Epithelial cell of proximal tubule (primary cell): ENCODE measurements at places on chromosomes 2 and 18.
A peak's percentile ranks its signal among the peaks of the same experiment; 100 is the strongest.

GRCh38 chr2:235497096-235497495 is 3.3 kb downstream of the AGAP1 start:
- no peak for DNase-seq

DNA sequence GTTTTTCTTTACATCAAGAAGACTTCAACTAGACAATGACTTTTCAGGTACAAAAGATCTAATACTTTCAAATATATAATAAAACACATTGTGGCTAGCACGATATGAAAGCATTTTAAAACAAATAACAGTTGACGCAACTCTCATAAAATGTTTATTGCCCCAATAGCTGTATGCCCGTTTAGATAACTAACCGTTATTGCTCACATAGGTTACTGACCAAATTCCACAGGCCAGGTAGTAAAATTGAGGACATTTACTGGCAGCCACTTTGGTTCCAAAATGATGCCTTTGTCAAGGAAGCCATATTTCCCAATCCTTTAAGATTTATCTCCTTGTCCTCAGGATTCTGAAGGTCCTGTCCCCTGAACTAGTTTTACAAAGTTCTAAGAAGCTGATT is 2.9 kb upstream of the REG1B start:
- no peak for DNase-seq

DNA sequence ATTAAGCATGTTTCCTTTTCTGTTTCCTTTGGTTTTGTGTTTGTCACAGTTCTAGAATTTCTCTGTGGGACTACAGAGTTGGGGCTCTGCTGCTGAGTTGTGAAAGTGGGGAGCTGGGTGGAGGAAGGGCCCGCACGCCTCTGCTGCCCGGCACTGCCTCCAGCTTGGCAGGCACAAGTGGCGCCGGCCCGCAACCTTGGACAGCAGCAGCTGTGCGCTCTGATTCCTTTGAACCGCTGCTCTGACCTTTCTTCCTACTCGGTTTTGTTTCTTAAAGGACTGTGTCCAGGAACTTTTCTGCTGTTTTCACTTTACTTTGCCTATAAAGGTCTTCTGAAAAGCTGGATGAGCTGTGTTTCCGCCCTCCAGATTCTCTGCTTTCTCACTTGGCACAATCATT is 137.6 kb upstream of the ALPP start:
- no peak for DNase-seq

GRCh38 chr2:240135706-240136012 is 446 bp downstream of the COPS9 start:
- no peak for DNase-seq

- DNase-seq, result no peak
Observed at GRCh38 chr2:28499282-28499681, 3.4 kb downstream of the PLB1 start.

DNA sequence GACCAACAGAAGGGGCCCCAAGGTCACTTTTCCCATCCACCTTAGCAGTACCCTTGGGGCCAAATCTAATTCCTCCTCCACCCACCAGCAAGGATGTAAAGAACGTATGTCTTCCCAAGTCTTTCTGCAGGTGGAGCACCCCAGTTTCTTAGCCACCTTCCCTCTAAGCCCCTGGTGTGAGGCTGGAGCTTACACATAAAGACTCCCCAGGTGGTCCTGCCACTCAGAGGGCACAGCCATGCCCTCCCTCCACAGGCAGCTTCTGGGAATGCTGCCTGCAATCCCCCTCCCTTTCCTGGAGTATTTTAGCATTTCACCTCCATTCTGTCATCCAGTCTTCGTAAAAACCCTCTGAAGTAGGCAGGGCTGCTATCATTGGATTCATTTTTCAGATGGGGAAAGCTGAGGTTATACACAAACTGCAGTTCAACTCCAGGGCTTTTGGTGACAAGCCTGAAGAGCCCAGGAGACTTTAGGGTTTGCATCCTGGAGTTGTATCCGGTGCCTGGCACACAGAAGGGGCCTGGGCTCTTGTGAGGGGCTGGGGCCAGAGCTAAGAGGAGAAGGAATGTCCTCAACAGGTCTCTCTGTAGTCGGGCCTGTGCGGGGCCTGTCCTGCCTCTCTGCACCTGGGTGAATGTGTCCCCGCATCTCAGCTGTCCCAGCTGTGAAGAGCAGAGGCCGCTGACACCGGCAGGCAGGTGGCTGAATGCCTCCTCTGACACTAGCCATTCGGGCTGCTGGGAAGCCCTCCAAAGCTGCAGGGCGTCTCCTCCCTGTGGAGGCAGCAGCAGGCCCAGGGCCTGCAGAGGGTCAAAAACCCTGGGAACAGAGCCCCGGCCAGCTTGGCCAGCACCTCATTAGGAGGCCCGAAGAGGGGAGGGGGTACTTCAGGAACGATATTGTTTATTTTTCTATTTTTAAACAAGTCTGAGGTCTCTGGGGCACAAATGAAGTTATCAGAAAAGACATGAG is 27.6 kb downstream of the CIB4 start:
- DNase-seq, result no peak

GRCh38 chr18:23634692-23635091 is 28.0 kb downstream of the ANKRD29 start:
- DNase-seq, result no peak

GRCh38 chr2:26363323-26363722 is 16.7 kb upstream of the ADGRF3 start:
- no peak for DNase-seq

GRCh38 chr2:216426938-216427337 is 14.7 kb downstream of the SMARCAL1 start:
- no peak for DNase-seq

GRCh38 chr2:160010361-160011145 is 51.9 kb downstream of the PLA2R1 start:
- DNase-seq, result peak; percentile 20

- DNase-seq, result no peak
Observed at GRCh38 chr18:35049111-35050027, 8.2 kb downstream of the MAPRE2 start.

DNA sequence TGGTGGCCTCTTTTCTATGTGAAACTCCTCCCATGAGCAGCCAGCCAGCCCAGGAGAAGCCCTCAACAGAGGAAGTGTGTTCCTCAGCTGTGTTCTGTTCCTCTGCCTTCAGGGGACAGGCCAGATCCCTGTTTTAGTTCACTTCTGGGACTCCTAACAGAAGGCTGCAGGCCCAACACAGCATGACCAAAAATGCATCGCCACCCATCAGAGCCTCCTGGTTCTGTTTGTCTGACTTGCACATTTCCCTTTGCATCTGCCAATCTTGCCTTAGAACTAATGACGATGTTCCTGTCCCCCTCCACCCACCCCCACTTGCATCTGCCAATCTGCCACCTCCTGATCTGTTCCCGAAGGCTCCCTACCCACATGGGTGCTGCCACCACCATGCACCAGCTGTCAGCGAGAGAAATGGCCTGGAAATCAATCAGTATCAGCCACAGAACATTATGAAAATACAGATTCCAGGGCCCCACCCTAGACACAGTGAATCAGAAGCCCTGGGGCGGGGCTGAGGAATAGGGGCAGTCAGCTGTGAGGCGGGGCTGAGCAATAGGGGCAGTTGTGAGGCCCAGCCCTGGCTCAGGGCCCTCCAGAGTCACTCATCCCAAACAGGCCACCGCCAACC is 51.0 kb downstream of the FAM168B start:
- DNase-seq, result no peak

- DNase-seq, result no peak
Observed at GRCh38 chr2:145958611-145959010, 1438.7 kb upstream of the ZEB2 start.

DNA sequence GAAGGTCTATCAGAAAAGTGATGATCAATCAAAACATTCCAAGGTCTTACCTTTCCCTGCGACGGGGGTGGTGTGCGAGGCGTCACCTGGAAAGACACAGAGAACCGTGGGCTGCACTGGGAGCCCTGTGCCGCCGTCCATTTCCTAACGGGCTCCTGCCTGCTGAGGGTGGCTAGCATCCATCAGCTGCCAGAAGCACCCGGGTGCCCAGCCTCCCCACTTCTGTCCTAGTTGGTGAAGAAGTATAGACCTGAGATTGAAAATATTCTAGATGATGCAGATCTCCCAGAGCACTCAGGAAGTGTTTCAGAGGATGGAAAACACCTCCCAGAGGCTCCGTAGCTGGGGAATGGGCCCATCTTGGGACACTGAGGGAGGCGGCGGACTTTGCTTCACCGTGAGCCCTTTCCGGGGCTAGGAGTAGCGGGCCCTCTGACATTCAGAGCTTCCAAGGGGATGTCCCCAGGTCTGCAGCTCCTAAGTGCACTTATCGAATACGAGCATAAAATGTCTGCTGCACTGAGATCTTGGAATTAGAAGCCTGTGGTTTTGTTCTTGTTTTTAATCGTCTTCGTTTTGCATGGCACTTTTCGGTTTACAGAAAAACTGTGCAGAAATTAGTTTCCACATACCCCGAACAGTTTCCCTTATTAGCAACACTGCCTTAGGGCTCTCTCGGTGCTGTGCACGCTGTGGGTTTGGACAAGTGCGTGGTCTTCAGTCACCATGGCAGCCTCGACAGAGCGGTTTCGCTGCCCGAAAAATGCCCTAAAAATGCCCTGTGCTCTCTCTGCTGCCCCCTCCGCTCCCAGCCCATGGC is 143.5 kb downstream of the MBP start:
- DNase-seq, result no peak

GRCh38 chr2:64939332-64939917 is 49.8 kb upstream of the SLC1A4 start:
- no peak for DNase-seq

DNA sequence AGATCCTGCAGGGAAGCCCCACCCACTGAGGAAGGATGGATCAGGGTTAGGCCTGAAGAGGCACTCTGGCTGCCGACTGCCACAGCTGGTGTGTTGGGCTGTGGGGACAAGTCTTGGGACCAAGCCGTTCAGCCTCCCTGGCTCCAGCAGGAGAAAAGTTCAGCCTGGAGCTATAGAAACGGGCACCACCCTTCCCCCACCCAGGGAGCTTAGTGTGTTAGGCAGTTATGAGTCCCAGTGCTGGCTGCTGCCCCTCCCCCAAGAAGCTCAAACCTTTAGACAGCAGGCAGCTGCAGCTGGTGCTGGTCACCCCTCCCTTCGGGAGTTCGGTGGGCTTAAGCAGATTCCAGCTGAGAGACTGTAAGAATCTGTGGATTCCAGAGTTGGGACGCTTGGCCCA is 447.1 kb upstream of the HS6ST1 start:
- no peak for DNase-seq

- no peak for DNase-seq
Observed at GRCh38 chr2:232374356-232374755, 4.2 kb upstream of the ALPP start.

- DNase-seq, result peak; percentile 55
Observed at GRCh38 chr2:234949762-234950434, 1.9 kb upstream of the SH3BP4 start.

- DNase-seq, result peak; percentile 95
Observed at GRCh38 chr2:186569897-186570296, 20.0 kb upstream of the ITGAV start.

GRCh38 chr2:29012211-29012681 is 31.1 kb downstream of the TOGARAM2 start:
- DNase-seq, result no peak

DNA sequence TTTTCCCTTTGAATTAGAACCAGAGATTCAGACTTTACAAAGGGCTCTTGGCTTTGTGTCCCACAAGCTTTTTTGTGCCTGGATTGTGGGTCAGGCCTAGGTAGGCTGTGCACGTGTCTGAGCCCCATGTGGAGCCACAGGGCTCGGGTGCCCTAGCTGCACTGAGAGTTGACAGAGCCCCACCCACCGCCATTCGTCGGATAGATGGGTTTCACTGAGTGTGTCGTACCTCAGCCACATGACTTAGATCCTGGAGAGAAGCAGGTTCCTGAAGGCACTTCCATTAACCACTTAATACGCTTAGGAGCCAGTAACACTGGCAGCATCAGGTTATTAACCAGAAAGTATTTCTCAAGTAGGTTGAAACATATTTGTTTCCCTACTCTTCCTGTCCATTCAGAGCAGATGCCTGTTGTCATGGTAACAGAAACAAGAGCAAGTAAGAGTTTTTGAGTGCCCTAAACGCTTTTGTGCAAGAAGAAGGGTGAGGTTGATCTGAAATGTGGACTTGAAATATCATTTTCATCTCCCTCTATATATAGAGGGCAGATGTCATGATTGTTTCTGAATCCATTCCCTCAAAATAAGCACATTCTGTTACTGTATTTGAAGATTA is 30.0 kb downstream of the ADCYAP1 start:
- no peak for DNase-seq

DNA sequence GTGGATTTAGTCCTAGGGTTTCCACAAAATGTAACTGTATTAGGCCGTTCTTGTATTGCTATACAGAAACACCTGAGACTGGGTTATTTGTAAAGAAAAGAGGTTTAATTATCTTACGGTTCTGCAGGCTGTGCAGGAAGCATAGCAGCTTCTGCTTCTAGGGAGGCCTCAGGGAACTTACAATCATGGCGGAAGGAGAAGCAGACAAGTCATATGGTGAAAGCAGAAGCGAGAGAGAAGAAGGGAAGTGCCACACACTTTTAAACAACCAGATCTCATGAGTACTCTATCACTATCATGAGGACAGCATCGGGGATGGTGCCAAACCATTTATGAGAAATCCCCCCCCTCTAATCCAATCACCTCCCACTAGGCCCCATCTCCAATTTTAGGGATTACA is 9.5 kb upstream of the CCDC68 start:
- no peak for DNase-seq

DNA sequence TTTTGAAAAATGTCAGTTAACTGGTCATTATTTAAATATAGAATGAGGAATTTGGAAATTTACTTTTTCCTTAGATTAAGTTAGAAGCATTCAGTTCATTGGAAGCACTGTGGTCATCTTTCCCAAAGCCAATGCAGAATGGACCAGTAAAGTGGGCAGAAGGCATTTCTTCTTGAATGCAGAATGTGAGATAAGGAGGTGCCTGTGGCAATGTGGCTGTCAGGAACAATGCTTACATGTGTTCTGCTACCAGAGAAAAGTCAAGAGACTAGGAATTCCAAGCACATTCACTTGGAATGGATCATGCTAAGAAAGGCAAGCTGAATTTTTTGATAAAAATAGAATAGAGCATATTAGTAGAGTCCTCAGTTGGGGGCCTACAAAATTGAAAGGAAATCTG is 295.0 kb upstream of the KCNH7 start:
- no peak for DNase-seq

DNA sequence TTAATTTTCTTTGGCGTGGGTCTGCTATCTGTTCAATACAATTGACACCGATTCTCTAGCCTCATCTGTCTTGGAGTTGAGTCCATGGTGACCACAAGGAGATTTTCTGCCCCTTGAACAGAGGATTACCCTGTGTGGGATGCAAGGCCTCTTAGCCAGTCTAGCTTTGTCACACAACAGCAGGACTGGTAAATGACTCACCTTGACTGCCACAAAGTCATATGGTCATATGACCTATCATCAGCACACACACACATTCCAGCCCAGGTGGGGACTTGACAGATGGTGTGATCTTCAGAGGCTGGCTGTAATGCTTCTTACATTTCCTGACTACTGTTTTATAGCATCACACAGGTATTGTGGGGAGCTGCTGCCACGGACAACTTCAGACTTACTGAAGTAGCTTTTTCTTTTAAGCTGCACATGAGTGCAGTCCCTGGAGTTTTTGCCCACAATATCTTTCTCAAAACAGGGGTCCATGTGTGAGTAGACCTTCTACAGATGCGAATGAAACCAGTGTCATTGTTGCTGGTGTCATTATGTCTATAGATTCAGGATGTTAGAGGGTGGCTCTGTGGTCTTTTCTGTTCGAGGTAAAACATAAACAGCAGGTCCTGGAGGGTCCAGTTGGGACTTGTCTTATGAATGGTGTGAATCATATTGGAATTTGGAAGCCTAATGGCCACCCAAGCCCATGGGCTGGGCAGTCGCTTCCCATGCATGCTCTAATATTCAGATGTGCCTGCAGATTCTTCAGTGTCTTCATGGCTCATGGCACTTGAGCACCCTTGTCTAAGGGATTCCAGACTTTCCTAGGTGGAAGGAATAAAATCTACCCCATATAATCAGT is 18.6 kb upstream of the ACOXL start:
- DNase-seq, result no peak
